Fibroblast of lung (primary cell): ENCODE measurements at places on chromosomes 5 and 9. TPM values are rescaled to one million over a fixed set of nuclear protein-coding genes. Genes with fewer than 3 reads are reported as not detected.

FYB1 gene
- under 0.01 TPM in 1 of 2 replicates, not detected in the other for total RNA-seq

ATOX1 gene
- 48.5 and 59.9 TPM in 2 replicates for total RNA-seq

DRD1 gene
- total RNA-seq, result 2.0 and 2.6 TPM in 2 replicates

TCF7 gene
- 1.0 and 3.1 TPM in 2 replicates for total RNA-seq

PCDHA9 gene
- 0.26 and 0.33 TPM in 2 replicates for total RNA-seq

CDC20B gene
- total RNA-seq, result under 0.01 TPM in 1 of 2 replicates, not detected in the other

GHR gene
- 2.3 and 5.4 TPM in 2 replicates for total RNA-seq

NR6A1 gene
- 0.26 and 0.50 TPM in 2 replicates for total RNA-seq

MARCHF3 gene
- total RNA-seq, result 8.7 and 11.6 TPM in 2 replicates

PROP1 gene
- not detected in 2 replicates for total RNA-seq

RAB3C gene
- total RNA-seq, result not detected in 2 replicates

AK1 gene
- 46.7 and 47.6 TPM in 2 replicates for total RNA-seq

CBY3 gene
- not detected in 2 replicates for total RNA-seq

BAAT gene
- total RNA-seq, result not detected in 2 replicates

PRLR gene
- total RNA-seq, result 0.33 TPM in 1 of 2 replicates, not detected in the other

- no peak for DNase-seq
Observed at GRCh38 chr9:97978371-97979130, 4.6 kb upstream of the ANP32B start.

- no peak for DNase-seq
Observed at GRCh38 chr5:112065781-112066180, 308.8 kb upstream of the NREP start.

DNA sequence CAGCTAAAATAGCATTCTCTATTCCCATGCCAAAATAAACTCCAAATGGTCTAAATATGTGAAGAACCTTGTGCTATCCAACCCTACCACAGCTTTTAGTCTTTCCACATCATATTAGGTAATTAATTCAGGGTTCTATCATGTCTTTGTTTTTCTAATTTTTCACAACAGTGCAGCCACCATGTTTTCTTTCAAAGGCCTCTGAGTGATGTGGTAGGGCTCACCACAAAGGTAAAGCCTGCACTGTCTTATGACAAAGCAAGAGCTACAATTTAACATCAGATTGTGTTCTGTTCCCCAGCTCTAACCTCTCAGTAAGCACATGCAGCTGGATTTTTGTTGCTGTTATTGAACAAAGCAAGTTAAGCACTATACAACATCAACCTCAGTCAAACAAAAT, 52.4 kb downstream of the MEF2C start:
- peak; percentile 31 for DNase-seq

DNA sequence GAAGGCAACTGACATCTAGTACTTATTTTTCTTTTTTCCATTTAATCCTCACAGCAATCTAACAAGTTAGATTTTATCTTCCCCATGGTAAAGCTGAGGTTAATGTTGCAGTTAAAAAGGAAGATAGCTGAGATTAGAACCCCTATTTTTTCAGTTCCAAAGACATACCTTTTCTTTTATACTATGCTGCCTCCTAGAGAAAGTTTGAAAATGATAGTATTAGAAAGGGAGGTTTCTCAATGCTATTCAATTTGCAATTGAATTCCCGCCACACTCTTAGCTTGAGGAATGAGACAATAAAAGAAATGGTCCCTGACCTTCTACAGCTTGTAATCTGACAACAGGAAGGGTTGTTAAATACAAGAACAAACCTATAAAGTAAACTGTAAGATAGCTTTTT, 195.9 kb upstream of the TRIM32 start:
- no peak for DNase-seq

GRCh38 chr5:154861946-154862345, 3.5 kb downstream of the CNOT8 start:
- DNase-seq, result no peak

GRCh38 chr5:131433109-131433508, 169.3 kb downstream of the CDC42SE2 start:
- no peak for DNase-seq

- no peak for DNase-seq
Observed at GRCh38 chr5:17282283-17283120, 65.1 kb downstream of the BASP1 start.

DNA sequence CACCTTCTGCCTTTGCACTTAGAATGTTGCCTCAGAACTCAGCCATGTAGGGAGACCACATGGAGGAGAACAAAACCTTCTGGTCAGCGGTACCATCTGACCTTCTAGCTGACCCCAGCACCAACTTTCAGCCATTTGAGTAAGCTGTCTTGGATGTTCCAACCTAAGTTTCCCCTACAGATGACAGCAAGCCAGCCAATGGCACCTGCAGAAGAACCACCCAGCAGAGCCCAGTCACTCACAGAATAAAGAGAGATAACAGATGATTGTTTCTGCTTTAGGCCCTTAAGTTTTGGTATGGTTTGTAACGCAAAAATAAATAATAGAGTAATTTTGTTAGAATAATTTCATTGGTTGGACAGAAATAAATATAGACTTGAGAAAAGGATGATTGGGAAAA, 10.4 kb downstream of the DNAH5 start:
- no peak for DNase-seq

DNA sequence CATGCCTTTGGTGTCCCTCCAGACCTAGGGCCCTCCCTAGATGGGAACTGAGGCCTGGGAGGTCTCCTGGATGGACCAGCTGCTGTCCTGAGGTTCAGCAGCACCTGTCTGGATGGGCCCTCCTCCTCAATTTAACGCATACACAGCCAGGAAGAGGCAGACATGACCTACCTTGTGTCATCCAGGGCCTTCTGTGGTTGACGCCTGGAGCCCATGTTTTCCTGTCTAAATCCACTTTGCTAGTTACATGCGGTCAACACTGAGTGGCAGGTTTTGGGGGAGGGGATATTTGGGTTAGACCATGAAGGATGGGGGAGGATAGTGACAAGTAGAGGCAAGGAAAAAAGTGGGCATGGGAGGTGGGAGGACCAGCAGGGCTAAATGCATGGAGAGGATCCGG, 3.1 kb upstream of the STC2 start:
- no peak for DNase-seq
